ENCODE measurements at places on chromosomes 1 and 21. TPM values are rescaled to one million over a fixed set of nuclear protein-coding genes. Genes with fewer than 3 reads are reported as not detected.
A peak's percentile ranks its signal among the peaks of the same experiment; 100 is the strongest.

THEM5 gene
- not detected for total RNA-seq

DEPDC1 gene
- total RNA-seq: 5.2 TPM

TOR1AIP2 gene
- 108 TPM for total RNA-seq

ERG gene
- total RNA-seq: 21.7 TPM

IGSF9 gene
- total RNA-seq: 2.8 TPM

KNCN gene
- not detected for total RNA-seq

LCE1D gene
- total RNA-seq: not detected

TNFRSF8 gene
- 0.99 TPM for total RNA-seq

TEX38 gene
- not detected for total RNA-seq

S100A14 gene
- total RNA-seq: 100.0 TPM

DNA sequence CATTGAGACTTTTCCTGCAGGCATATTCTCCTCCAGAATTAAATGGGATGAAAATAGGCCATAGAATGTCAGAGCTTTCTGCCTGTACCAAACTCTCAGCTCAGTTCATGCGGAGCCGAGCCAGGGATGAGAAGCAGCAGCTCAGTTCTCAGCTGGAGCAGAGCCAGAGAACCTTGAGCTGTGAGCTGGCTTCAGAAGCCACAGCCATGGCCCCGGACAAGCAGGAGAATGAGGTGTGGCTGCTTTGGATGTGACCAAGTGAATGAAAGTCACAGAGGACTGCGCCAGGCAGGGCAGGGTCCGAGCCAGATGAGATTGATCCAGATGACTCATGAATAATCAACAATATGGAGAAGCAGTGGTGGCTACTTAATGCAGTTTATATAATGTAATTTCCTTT is 633.8 kb downstream of the NCAM2 start:
- no peak overlapping the region for H3K4me3 ChIP-seq
- no peak for DNase-seq
- no peaks in the 10 kb centered on the region for H3K4me1 ChIP-seq
- no peaks in the 10 kb centered on the region for H3K27me3 ChIP-seq
- H3K36me3 ChIP-seq: no peaks in the 10 kb centered on the region

GRCh38 chr21:43271452-43272020 is 102.7 kb downstream of the CRYAA start:
- DNase-seq: no peak
- no peak overlapping the region for H3K4me3 ChIP-seq
- no peaks in the 10 kb centered on the region for H3K36me3 ChIP-seq
- H3K4me1 ChIP-seq: no peaks in the 10 kb centered on the region
- no peak overlapping the region for H3K27ac ChIP-seq
- H3K27me3 ChIP-seq: no peaks in the 10 kb centered on the region

- H3K4me1 ChIP-seq: no peaks in the 10 kb centered on the region
- H3K27ac ChIP-seq: no peak overlapping the region
- peaks cover 32% of the 10 kb centered on the region for H3K27me3 ChIP-seq
- H3K36me3 ChIP-seq: no peaks in the 10 kb centered on the region
- DNase-seq: no peak
Observed at GRCh38 chr1:217088011-217088410, 364.8 kb upstream of the ESRRG start.

DNA sequence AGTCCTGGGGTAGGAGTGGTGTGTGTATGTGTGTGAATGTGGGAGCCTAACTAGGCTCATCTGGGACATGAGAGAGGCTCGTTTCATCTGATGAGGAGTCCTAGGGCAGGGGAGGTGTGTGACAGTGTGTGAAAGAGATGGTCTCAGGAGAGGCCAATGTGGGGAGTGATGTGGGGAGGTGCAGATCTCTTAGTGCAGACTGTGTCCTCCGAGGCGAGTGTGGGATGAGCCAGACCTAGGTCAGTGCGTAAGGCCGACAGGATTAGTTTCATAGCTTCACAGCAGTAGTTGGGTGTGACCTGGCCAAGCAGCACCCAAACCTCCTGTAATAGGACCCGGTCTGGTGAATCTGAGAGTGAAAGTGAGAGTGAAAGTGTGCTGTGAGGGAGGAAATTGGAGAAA is 94.7 kb downstream of the LIPI start:
- DNase-seq: no peak
- H3K4me1 ChIP-seq: no peaks in the 10 kb centered on the region
- H3K27ac ChIP-seq: no peak overlapping the region
- no peaks in the 10 kb centered on the region for H3K27me3 ChIP-seq
- no peaks in the 10 kb centered on the region for H3K36me3 ChIP-seq

DNA sequence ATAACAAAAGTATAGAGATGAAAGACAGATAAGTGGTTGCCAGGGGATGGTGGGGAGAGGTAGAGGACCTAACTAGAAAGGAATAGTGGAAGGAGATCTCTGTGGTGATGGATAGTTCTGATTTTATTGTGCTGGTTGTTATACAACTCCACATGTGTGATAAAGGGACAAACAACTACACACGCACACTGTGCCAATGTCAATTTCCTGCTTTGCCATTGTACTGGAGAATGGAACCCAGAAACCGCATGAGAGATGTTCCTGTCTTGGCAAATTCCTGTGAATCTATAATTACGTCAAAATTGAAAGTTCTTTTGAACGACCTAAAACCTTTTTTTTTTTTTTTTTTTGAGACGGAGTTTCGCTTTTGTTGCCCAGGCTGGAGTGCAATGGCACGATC is 11.0 kb downstream of the TNFRSF9 start:
- H3K36me3 ChIP-seq: no peaks in the 10 kb centered on the region
- H3K4me1 ChIP-seq: no peaks in the 10 kb centered on the region
- H3K4me3 ChIP-seq: no peak overlapping the region
- no peak overlapping the region for H3K27ac ChIP-seq
- no peak for DNase-seq
- H3K27me3 ChIP-seq: peaks cover 17% of the 10 kb centered on the region

- H3K36me3 ChIP-seq: no peaks in the 10 kb centered on the region
- peaks cover 3% of the 10 kb centered on the region for H3K4me1 ChIP-seq
- DNase-seq: no peak
- H3K27ac ChIP-seq: no peak overlapping the region
- peaks cover 14% of the 10 kb centered on the region for H3K27me3 ChIP-seq
Observed at GRCh38 chr1:236692128-236692527, 5.8 kb downstream of the ACTN2 start.

DNA sequence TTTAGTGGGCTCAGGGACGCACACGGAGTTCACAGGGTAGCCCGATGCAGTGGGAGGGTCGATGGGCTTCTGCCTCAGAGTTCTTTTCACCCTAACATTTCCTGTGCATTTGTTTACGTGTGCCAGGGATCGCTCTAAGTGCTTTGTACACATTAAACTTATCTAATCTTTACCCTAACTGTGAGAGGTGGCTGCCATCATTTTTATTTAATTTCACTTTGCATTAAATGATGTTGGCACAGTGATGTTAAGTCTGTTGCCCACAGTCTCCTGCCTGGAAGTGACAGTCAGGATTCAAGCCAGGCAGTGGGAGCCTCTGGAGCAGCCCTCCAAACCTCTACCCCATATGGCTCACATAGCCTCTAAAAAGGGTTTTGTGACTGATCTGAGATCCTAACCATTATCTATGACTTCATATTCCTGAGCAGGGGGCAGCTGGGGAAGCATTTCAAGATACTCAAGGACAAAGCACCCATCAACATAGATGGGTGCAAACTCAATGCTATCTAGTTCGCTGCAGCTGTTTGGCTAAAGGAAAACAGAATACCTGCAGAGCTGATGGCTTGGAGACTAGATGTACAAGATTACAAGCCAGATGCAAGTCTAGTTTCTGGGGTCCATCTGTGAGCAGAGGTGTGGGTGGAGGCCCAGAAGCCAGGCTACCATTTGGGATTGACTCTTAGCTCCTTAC is 303.8 kb downstream of the DISC1 start:
- no peak for DNase-seq
- H3K4me1 ChIP-seq: no peaks in the 10 kb centered on the region
- H3K4me3 ChIP-seq: no peak overlapping the region
- H3K36me3 ChIP-seq: no peaks in the 10 kb centered on the region

- no peaks in the 10 kb centered on the region for H3K27me3 ChIP-seq
- no peaks in the 10 kb centered on the region for H3K4me1 ChIP-seq
- H3K4me3 ChIP-seq: no peak overlapping the region
- no peaks in the 10 kb centered on the region for H3K36me3 ChIP-seq
Observed at GRCh38 chr1:208747979-208748378, 503.8 kb upstream of the PLXNA2 start.

DNA sequence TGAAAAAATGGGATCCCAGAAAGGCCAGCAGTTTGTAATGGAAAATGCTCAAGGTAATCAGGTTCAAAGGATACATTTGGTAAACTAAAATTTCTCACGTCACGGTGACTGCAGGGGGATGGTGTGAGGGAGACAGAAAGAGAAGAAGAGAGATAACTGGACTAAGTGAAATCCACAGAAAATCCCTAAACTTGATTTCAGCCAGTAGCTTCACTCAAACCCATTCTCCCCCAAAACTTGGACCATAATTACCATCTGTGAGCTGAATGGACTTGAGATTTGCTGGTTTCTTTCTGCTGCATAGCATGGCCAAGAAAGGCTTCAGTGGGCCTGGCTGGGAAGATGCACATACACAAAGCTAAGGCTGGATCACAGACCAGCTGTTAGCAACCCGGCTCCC is 155.4 kb upstream of the LMO4 start:
- DNase-seq: no peak
- no peaks in the 10 kb centered on the region for H3K36me3 ChIP-seq
- H3K4me3 ChIP-seq: no peak overlapping the region
- no peaks in the 10 kb centered on the region for H3K27me3 ChIP-seq
- H3K4me1 ChIP-seq: no peaks in the 10 kb centered on the region

DNA sequence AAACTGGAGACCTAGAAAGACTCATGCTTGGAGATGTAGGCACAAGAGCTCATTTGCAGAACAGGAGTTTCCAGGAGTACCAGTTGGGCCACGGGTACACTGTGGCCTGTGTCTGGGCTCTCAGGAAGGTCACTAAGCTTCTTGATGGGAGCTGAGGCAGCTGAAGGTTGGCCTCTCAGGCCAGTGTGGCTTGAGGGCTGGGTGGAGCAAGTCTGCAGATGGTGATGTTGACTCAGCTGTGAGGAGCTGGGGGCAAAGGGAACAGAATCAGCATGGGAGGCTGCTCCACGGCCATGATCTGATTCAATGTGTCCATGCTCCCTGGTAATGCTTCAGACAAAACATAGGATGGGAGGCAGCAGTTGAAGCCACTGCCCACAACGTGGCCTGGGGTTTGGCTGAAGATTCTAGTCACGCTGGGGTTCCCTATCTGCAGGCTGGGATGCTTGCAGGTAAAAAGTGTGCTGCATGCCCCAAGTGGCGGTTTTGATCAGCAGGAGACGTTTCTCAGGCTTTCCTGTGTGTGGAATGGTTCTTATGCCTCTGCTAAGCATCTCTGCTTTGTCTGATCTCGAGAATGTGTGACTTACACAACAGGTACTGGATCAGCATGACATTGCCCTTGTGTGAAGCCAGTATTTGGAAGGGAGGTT is 15.4 kb upstream of the TENT5C start:
- no peak for DNase-seq
- no peaks in the 10 kb centered on the region for H3K36me3 ChIP-seq
- H3K4me1 ChIP-seq: no peaks in the 10 kb centered on the region
- no peaks in the 10 kb centered on the region for H3K27me3 ChIP-seq
- no peak overlapping the region for H3K4me3 ChIP-seq

GRCh38 chr1:115534106-115534505 is 107.7 kb upstream of the VANGL1 start:
- no peak overlapping the region for H3K4me3 ChIP-seq
- no peaks in the 10 kb centered on the region for H3K27me3 ChIP-seq
- no peak for DNase-seq
- no peaks in the 10 kb centered on the region for H3K4me1 ChIP-seq
- H3K27ac ChIP-seq: no peak overlapping the region

DNA sequence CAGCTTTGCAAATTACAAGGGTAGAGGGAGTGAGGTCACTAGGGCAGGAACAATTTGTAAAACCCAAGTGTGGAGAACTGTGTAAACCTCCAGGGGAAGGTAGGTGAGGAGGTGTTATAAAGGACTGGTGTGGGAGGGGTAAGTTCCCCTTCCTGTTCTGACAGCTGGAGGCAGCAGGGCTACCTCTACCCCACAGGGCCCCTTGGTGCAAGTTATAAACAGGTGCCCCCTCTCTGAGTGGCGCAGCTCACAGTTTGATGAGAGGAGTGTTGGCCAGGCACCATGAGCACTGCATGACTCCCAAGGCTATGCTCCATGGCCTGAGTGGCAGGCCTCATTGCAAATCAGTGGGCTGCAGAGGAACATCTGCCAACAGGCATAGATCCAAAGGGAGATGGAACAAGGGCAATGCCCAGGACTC is 41.0 kb downstream of the MFSD2A start:
- no peak overlapping the region for H3K27ac ChIP-seq
- no peak overlapping the region for H3K4me3 ChIP-seq
- H3K4me1 ChIP-seq: no peaks in the 10 kb centered on the region
- H3K36me3 ChIP-seq: no peaks in the 10 kb centered on the region
- no peak for DNase-seq
- H3K27me3 ChIP-seq: no peaks in the 10 kb centered on the region

- no peaks in the 10 kb centered on the region for H3K36me3 ChIP-seq
- H3K4me3 ChIP-seq: no peak overlapping the region
- H3K4me1 ChIP-seq: peaks cover 49% of the 10 kb centered on the region
- H3K27ac ChIP-seq: peak overlapping the region; percentile 83
Observed at GRCh38 chr21:41761211-41761933, 5.5 kb downstream of the RIPK4 start.

- H3K27ac ChIP-seq: no peak overlapping the region
- no peak for DNase-seq
- no peak overlapping the region for H3K4me3 ChIP-seq
Observed at GRCh38 chr1:29365906-29366670, 129.8 kb downstream of the PTPRU start.

DNA sequence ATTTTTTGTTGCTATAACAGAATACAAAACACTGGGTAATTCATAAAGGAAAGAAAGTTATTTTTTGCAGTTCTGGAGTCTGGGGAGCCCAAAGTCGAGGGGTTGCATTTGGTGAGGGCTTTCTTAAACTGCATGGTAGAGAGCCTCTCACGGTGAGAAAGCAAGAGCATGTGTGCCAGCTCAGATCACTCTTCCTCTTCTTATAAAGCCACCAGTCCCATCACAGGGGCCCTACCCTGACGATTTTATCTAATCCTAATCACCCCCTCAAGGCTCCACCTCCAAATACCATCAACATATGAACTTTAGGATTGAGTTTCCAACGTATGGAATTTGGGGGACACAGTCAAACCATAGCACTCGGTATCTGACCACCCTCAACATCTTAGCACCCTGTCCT is 1.0 kb upstream of the STRIP1 start:
- H3K36me3 ChIP-seq: peaks cover 13% of the 10 kb centered on the region
- no peaks in the 10 kb centered on the region for H3K27me3 ChIP-seq
- H3K4me1 ChIP-seq: peaks cover 27% of the 10 kb centered on the region
- DNase-seq: no peak
- no peak overlapping the region for H3K27ac ChIP-seq

GRCh38 chr1:165143437-165144065 is 213.0 kb downstream of the LMX1A start:
- H3K36me3 ChIP-seq: no peaks in the 10 kb centered on the region
- no peaks in the 10 kb centered on the region for H3K4me1 ChIP-seq
- DNase-seq: no peak
- H3K27ac ChIP-seq: no peak overlapping the region
- no peaks in the 10 kb centered on the region for H3K27me3 ChIP-seq

GRCh38 chr1:24964811-24965570 is 34.9 kb upstream of the RUNX3 start:
- peak; percentile 65 for DNase-seq
- H3K4me1 ChIP-seq: peaks cover 8% of the 10 kb centered on the region
- peak overlapping the region; percentile 24 for H3K27ac ChIP-seq
- no peaks in the 10 kb centered on the region for H3K27me3 ChIP-seq
- H3K36me3 ChIP-seq: no peaks in the 10 kb centered on the region

All from left lung (tissue), 14 donors.